Skeletal muscle cell (primary cell): ENCODE measurements at places on chromosomes 3 and 15.
A peak's percentile ranks its signal among the peaks of the same experiment; 100 is the strongest.

DNA sequence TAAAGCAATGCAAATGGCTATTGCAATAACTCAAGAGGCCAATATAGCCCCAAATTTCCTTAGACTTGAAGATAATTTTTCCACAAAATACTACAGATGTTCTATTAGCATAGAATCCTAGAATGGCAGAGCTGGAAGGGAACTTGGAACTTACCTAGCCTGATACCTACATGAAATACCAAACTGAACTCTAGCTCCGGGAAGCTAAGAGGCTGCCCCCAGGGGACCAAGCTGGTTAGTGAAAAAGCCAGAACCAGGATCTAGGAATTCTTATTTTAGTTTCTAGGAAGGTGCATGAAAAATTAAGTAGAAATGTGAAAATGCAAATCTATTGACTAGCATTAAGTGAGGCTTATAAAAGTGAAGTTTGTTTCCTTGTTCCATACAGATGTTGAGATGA is 256.0 kb upstream of the CBLB start:
- no peak for DNase-seq

GRCh38 chr3:99952306-99952705 is 134.6 kb downstream of the CMSS1 start:
- no peak for DNase-seq

DNA sequence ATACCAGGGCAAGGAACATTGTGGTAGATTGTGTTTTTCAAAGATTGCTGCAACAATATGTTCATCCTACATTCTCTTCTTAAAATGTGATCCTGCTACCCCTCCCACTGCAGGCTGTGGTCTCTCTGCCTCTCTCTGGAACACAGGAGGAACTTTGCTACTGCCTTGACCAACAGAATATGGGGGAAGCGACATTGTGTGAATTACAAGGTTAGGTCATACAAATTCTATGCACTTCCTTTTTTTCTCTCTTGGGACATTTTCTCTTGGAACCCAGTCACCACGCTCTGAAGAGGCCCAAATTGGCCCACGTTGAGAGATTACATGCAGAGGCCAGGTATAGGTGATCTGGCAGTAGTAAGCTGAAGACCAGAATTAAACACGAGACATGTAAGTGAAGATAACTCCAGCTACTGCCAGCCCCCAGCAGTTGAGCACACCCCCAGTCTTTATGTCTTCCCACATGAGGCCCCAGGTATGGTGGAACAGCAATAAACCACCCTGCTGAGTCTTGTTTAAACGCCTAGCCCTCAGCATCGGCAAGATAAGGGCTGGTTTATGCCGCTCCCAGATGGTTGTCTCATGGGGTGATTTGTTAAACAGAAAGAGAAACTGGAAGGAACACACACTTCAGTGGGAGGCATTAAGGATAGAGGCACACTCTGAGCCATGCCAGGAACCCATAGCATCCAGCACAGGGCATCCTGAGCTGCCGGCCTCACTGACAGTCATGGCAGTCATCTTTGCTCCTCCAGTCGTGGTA is 59.9 kb downstream of the FAM43A start:
- DNase-seq: no peak

- no peak for DNase-seq
These were observed 37.1 kb upstream of the ST3GAL6 start for GRCh38 chr3:98726084-98726483.

- no peak for DNase-seq
These were observed 136.8 kb upstream of the UMPS start for GRCh38 chr3:124593442-124593829.

GRCh38 chr15:33152502-33153109 is 41.9 kb downstream of the FMN1 start:
- peak; percentile 66 for DNase-seq

GRCh38 chr3:145017959-145018358 is 1046.3 kb downstream of the DIPK2A start:
- peak; percentile 1 for DNase-seq

- DNase-seq: no peak
These were observed 98.2 kb upstream of the PTPRG start for GRCh38 chr3:61463191-61463590.
